Tibial artery (tissue), 4 donors: ENCODE measurements at places on chromosomes 2 and 18.

GRCh38 chr2:7785700-7786099, 868.5 kb downstream of the RNF144A start:
- DNase-seq, result no peak

- no peak for DNase-seq
Measured at GRCh38 chr2:201057087-201057521, 14.4 kb downstream of the HYCC2 start.

DNA sequence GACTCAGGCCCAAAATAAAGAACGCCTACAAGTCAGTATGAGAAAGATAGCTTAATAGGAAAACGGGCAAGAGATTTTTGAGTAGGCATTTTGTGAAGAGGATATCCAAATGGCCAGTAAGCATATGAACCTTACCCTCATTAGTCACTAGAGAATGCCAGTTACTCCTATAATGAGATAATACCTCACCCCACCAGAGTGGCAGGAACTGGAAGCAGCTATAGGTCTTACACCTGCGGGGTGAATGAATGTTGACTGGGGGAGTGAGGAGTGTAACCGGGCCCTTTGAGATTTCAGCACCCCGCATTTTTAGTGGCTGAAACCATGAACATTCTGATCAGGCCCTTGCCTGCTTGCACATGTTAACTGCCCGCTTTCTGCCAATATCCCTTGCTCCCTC, 7.5 kb upstream of the PTPN2 start:
- DNase-seq, result no peak

- DNase-seq, result no peak
Measured at GRCh38 chr2:68837861-68838341, 33.3 kb downstream of the BMP10 start.

DNA sequence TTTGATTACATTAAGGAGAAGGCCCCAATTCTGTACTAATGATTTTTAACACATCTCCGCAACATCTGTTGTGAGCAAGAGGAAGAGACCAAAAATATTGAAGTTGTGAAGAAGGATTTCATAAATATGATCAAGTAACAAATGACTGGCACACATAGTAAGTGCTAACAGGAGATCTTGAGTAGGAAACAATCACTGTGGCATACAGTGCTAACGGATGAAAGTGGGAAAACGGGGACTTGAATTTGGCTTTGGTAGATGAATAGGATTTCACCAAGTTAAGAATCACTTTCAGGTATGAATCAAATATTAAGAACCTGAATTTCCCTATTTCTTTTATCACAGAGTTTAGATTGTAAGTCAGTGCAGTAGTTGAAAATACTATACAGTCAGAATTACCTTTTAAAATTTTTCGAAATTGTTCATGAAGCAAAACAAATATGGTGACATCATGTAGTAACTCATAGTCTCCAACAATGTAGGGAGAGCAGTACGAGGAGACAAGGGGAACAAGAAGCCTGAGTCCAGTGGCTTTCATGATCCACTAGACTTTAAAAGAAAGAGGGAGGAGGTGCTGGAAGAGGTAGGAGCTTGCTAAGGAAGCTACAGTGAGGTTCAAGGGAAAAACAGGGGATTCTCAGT, 16.3 kb downstream of the CWC22 start:
- no peak for DNase-seq

- peak; percentile 46 for DNase-seq
Measured at GRCh38 chr2:1749489-1750119, 5.3 kb upstream of the PXDN start.

DNA sequence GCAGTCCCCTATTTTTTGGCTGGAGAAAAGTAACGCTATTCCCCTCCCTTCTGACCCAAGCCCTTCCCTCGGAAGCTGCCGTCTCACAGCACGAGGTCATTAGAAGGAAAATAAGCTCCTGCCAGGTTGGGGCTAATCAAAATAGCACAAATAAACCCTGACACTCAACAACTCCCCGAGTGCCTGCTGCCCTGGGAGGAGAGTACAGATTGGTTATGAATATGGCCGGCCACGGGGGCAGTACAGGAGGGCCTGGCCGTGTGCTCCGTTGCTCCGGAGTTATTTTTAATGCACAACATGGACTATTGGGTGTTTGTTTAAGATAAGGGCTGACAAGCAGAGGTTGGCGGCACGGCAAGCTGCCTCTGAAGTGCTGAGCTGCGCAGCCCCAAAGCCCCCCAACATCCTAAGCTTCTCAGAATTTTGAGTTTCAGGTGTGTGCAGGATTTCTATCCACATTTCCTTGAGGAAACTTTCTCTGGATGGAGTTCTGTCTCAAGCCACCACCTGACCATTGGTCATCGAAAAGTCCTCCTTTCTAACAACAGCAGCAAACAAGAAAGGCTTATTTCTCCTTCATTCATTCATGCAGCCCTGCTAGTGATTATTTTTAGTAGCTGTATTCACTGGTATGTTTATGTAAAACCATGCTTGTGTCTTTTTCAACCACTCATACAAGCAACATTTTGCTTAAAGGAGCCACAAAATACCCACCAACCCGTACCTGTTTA, 58.7 kb downstream of the PAX3 start:
- no peak for DNase-seq

DNA sequence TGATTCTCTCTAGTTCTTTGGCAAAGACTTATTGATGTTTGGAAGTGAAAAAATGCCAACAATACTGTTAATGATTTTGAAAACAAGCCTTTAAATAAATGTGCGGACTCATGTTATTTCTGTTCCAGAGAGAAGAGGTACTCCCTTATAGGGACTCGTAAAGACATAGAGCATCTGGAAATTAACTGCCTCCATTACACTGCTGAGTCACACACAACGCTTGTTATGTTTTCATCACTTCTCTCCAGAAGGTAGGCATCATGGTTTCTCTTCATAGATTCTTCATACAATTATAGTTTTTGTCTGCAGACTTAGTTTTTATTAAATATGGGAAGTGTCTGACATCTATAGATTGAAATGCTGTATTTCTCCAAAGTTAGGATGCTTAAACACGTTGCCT, 302.5 kb upstream of the EPC2 start:
- DNase-seq, result no peak

GRCh38 chr18:38718365-38718901, 1152.8 kb upstream of the CELF4 start:
- DNase-seq, result no peak

- no peak for DNase-seq
Measured at GRCh38 chr2:32838418-32838817, 108.3 kb upstream of the LTBP1 start.

DNA sequence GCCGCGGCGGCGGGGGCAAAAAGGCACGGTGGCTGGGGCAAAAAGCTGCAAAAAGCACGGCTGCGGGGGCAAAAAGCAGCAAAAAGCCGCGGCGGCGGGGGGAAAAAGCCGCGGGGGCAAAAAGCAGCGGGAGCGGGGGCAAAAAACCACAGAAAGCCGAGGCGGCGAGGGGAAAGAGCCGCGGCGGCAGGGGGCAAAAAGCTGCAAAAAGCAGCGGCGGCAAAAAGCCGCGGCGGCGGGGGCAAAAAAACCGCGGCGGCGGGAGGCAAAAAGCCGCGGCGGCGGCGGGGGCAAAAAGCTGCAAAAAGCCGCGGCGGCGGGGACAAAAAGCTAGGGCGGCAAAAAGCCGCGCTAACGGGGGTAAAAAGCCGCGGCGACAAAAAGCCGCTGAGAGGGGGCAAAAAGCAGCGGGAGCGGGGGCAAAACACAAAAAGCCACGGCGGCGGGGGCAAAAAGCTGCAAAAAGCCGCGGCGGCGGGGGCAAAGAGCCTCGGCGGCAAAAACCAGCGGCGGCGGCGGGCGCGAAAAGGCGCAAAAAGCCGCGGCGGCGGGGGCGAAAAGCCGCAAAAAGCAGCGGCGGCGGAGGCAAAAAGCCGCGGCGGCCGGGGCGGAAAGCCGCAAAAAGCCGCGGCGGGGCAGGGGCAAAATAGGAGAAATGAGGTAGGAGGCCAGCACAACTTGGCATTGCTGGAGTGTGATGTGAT, 123.4 kb downstream of the ANKRD30BL start:
- DNase-seq, result no peak

- no peak for DNase-seq
Measured at GRCh38 chr2:187383043-187383800, 64.8 kb downstream of the CALCRL start.

DNA sequence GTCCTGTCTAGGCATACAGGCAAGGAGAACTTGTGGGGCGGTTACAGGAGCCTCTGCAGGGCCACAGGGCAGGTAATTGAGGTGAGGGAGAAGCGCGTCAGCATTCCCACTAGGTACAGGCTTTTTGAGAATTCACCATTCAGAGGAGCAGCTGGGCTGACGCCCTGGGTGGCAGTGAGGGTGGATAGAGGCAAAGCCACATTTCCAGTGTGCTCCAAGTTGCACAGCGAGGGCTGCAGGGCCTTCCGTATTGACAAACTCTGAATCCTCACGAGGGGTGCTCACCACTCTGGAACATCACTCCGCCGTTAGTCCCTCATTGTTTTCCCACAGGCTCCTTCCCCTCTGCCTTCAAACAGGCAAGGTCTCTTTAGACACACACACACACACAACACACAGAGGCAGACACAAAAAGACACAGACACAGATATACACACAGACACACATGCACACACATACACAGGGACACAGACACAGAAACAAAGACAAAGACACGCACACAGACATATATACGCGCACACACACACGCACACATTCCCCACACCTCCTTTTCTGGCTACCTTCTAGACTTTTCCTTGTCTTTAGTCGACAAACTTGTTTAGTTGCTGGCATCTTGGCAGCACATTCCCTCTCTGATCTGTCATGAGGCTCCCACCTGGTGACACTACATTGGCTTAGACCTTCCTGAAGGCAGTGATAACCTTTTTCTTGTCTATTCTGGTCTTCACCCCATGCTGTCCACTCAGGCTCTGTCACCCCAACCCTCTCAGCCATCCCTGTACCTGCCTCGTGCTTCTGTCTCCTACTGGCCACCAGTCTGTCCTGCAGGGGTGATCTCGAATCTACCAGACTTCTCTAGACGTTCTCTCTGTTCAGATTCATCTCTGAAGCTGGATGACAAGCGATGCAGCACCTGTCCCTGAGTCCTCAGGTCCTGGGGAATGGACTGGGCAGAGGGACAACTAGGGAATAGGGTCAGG, 136.8 kb downstream of the ALPK2 start:
- no peak for DNase-seq

- DNase-seq, result no peak
Measured at GRCh38 chr2:105674401-105674800, 70.3 kb upstream of the NCK2 start.

GRCh38 chr2:192190474-192190873, 4.3 kb downstream of the TMEFF2 start:
- no peak for DNase-seq

DNA sequence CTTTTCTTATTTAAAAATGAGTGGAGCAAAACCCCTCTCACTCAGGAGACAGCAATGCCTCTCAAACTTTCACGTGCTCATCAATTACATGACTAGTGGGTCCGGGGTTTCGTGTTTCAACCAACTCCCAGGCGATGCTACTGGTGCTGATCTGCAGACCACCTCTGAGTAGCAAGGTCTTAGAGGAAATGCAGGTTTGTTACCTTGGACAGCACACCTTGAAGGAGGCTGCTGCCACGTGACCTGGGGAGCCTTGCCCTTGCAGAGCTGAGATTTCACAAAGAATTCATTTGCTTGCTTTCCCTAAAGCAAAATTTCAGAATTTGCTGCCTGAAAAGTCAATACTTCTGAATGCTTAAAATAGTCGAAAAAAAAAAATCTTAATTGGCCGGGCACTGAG, 32.4 kb downstream of the SMIM21 start:
- no peak for DNase-seq

DNA sequence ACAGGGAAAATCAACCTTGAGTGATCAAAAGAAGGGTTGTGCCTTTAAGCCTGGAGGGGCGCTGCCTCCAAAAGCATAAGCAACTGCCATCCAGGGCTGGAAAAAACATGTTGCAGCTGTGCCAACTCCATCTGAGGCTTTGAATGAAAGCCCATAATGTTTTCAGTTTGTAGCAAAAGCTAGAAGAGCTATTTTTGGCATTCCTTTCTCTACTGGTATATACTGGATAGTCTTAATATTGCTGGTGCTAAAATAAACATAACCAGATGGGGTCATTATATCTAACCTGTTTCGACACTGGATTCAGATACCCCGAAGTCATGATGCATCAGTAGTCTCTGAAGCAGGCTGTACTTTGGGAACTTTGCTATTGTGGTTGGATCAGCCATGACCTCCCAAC, 25.1 kb downstream of the ANXA4 start:
- DNase-seq, result no peak

DNA sequence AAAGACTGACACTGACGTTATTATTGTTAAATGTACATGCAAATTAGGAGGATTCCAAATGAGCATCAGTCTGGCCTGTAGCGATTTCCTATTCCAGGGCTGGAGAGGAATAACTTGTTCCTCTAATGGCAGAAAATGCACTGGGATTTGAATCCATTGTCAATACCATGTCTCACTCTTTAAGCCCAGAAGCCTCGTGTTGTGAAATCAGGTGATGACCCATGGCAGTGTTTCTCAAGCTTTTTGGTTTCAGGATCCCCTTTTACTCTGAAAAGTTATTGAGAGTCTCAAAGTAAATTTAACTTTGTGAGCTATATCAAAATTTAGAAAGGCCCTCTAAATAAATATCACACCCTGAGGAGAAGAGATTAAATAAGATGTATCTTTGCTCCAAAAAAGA, 279.2 kb downstream of the GALR1 start:
- peak; percentile 37 for DNase-seq

GRCh38 chr2:18662689-18663088, 73.3 kb upstream of the NT5C1B start:
- no peak for DNase-seq

- peak; percentile 7 for DNase-seq
Measured at GRCh38 chr18:50678651-50679050, 118.8 kb downstream of the MAPK4 start.

- DNase-seq, result no peak
Measured at GRCh38 chr2:170680172-170680941, 34.8 kb upstream of the SP5 start.

DNA sequence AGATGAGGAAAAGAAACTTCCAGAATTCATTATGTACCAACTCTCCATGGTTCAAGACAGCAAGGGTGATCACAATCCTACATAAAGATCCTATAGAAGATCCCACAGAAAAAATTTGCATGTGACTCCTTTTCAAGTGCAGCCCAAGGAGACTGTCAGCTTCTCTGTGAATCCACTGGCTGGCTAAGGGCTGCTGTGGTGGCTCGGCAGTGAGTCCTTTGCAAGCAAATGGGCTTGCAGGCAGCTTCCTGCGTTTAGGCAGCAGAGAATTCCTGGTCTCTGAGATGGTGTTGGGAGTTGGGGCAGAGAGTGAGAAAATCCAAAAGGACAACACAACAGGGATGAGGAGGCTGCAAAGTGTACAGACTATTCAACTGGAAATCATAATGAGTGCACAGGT, 43.4 kb downstream of the NABP1 start:
- DNase-seq, result no peak

DNA sequence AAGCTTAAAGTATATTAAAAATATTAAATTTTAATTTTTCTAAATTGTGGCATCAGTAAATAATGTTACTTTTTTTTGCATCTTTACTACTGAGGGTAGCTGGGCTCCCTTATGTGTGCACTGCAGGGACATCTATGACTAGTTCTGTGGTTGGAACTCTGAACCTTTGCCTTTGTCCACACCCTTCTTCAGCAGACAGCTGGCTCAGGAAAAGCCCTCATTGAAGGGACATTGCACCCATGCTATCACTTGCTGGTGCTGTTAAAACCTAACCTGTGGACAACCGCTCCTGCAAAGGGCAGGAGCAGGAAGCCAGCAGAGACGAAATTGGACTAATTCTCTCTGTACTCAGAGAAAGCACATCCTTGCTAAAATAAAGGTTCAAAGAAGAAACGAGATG, 30.1 kb downstream of the MOCOS start:
- DNase-seq, result no peak

- no peak for DNase-seq
Measured at GRCh38 chr2:174673876-174674275, 76.3 kb upstream of the WIPF1 start.
